Kidney epithelial cell (primary cell): ENCODE measurements at places on chromosomes 13 and 19.

DNA sequence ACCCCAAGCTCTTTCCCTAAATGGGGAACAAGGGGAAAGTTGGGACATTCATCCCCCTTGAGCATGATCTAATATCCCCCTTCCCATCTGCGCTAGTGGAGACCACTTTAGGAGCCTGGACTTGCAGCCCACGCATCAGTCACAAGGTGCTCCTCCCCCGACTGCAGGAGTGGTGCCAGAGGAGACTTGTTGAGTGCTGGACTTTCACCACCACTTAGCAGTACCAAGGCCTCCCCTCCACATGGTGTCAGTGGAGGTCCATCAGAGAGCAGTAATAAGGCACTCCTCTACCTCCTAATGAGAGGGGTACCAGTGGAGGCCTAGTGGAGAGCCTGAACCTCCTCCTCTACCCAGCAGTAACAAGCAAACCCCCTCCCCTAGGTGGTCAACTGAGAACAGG is 22.5 kb downstream of the CAB39L start:
- DNase-seq = no peak

- no peak for DNase-seq
These were observed 14.0 kb upstream of the ZNF347 start for GRCh38 chr19:53172889-53173288.

GRCh38 chr13:49388091-49388635 is 55.7 kb downstream of the CAB39L start:
- DNase-seq = no peak

GRCh38 chr13:38309397-38309796 is 40.3 kb upstream of the UFM1 start:
- no peak for DNase-seq

- no peak for DNase-seq
These were observed 2.8 kb upstream of the LMO7 start for GRCh38 chr13:75633285-75633684.

GRCh38 chr13:76886005-76886291 is 257 bp downstream of the KCTD12 start:
- DNase-seq = no peak

DNA sequence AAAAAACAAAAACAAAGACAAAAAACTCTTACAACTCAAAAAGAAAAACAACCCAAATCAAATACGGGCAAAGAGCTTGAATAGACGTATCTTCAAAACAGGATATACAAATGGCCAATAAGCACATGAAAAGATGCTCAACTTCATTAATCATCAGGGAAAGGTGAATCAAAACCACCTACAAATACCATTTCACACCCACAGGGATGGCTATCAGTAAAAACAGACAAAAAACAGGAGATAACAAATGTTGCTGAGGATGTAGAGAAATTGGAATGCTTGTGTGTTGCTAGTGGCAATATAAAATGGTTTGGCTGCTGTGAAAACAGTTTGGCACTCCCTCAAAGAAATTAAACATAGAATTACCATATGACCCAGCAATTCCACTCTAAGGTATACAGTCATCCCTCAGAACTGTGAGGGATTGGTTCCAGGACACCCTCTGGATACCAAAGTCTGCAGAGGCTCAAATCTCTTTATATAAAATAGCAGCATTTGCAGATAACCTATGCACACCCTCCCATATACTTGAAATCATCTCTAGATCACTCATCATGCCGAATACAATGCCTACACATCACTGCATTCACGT is 29.7 kb downstream of the MLLT1 start:
- no peak for DNase-seq

DNA sequence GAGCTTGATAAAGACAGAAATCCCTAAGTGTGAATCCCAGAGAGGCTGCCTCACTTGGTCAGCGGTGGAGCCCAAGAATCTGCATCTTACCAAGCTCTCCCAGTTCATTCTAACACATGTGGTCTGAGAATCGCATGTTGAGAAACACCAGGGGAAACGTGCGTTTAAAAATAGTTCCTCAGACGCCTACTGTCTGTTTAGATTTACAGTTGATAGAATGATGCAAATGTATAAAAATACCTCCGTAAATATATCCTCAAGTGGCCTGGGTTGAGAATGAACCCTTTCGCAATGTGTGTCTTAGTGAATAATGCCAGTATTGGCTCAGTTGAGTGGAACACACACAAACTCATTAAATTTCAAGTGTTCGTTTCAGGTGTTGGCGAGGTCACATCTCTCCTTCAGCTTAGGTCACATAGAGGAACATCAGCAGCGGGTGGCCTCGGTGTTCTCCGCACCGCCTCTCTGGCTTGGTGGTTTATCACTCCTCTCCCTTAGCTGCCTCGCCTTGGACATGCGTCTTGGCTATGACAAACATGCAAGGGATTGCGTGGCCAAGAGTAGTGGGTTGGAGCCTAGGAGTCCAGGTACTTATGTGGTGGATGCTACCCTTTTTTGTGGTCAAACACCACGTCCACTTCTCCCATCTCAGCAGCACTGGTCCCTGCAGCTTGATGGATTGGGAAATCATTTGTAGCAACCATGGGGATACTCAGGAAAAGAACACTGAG is 117.6 kb upstream of the SPATA13 start:
- no peak for DNase-seq

DNA sequence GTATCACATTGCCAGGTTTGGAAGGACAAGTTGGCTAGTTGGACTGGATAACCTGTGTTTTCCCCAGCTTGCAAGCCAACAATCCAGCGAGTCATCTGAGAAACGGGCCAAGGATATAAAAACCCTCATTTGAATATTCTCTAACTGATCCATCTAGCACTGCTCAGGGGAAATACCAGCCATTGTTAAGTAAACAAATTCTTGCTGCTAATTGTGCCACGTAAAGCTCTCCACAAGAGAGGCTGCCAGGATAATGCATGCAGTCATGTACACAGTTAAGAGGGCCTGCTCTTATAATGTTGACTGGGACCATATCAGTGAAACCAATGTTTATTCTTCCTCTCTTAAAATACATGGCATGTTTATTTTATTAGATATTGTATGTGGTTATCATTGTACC is 663.2 kb upstream of the SGCG start:
- no peak for DNase-seq

GRCh38 chr13:93430381-93430780 is 203.8 kb downstream of the GPC6 start:
- no peak for DNase-seq

GRCh38 chr13:99165753-99166587 is 34.7 kb upstream of the UBAC2 start:
- DNase-seq = no peak

- DNase-seq = no peak
These were observed 34.6 kb downstream of the COL4A2 start for GRCh38 chr13:110341445-110342244.

DNA sequence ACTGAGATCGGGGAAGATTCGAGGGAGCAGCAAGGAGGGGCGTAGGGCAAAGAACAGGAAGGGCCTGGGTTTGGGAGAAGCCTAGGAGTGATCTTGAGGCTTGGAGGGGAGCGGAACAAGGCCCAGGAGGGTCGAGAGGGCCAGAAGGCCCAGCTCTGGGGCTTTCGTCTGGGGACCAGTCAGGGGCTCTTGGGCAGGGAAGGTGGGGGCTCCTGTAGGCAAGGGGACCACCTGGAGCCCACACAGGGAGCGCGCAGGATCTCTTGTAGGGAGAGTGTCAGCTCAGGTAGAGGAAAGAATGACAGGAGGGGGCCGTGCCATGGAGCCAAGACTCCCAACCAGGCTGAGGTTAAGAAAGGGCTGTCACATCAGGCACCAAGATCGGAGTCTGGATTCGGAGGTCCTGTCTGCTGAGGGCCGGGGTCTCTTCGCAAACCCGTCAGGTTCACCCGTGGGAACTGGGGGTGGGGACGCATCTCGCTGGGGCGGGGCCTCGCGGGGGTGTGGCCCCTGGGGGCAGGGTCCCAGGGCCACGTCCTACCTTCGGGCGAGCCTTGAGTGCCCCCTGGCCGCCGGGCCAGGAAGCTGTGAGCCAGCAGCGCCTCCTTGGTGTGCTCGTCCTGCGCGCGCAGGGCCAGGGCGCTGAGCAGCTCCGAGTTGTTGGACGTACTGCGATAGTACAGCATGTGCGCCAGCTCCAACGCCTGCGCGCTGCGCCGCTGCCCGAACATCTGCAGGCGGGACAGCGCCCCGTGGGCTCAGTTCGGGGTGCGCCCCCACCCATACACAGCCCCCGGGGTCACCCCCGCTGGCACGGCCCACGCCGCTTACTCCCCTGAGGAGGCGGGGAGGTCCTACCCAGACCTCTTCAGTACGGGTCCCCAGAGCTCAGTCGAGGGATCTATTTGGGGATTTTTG is 8.4 kb downstream of the EMP3 start:
- DNase-seq = peak; percentile 71

DNA sequence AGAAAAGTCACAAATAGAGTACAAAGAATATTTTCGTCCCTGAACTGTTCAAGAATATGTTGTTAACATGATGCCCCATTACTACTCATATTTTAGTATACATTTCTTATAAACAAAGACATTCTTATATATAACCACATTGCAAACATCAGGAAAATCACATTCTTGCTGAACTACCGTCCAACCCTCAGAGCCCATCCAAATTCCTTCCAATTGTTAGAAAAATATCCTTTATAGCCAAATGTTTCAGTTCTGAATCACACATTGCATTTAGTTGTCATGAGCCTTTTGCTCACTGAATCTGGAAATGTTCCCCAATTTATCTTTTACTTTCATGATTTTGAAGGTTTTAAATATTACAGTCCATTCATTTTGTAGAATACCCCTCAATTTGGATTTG is 467.8 kb upstream of the ARGLU1 start:
- DNase-seq = peak; percentile 12

GRCh38 chr13:51729866-51730553 is 74.0 kb downstream of the DHRS12 start:
- peak; percentile 70 for DNase-seq

- DNase-seq = no peak
These were observed 146.3 kb downstream of the GGACT start for GRCh38 chr13:100442095-100442832.

GRCh38 chr19:56405062-56405461 is 930 bp downstream of the ZNF583 start:
- no peak for DNase-seq

GRCh38 chr19:38699647-38700349 is 44.5 kb downstream of the CAPN12 start:
- DNase-seq = no peak

DNA sequence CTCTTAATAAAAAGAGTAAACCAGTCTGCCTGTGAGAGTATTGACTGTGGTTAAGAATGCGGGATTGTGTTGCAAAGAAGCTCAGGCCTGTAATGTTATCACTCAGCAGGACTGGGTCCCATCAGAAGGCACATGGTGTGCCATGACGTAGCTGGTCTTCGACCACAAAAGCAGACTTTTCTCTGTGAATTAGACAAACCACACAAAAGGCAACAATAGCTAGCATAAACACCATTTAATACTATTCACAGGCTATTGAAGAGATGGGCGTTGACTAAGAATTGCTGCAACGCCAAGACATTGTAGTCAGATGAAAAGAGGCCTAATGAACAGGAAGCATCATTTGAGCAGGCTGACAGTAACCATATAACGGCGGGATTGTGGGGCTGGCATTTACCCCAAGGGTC is 235.6 kb upstream of the SOX21 start:
- DNase-seq = no peak

GRCh38 chr13:22427066-22427465 is 753.7 kb upstream of the SGCG start:
- DNase-seq = no peak

DNA sequence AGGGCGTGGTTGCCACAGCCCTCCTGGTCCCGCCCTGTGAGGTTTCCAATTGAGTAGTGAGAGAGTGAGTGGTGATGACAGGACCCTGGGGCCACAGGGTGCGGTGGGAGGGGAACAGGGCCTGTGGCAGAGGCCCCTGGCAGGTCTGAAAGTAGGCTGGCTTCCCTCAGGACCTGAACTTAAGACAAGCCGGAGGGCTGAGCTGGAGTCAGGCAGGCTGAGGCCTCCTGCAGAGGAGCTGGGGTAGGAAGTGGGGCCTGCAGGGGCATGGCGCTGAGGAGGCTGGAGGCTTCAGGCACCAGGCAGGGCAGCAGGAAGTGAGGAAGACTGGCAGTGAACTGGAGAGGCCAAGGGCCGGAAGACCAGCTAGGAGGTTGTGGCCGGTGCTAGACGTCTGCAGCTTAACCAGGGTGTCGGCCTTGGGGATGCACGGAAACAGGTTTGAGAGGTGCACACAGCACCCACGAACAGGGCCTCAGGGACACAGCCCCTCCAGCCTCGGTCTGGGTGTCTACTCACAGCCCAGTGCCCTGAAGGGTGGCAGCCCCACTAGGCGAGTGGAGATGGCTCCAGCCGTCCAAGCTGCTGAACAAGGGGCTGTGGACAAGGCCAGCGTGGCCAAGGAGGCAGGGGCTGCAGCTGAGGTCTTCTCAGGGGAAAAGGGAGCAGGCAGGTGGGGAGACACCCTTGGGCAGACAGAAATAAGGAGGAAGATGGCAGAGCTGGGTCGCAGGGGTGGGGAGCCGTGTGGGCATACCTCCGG is 17.8 kb downstream of the POP4 start:
- no peak for DNase-seq

GRCh38 chr19:34774857-34775256 is 1.8 kb upstream of the ZNF599 start:
- DNase-seq = no peak

DNA sequence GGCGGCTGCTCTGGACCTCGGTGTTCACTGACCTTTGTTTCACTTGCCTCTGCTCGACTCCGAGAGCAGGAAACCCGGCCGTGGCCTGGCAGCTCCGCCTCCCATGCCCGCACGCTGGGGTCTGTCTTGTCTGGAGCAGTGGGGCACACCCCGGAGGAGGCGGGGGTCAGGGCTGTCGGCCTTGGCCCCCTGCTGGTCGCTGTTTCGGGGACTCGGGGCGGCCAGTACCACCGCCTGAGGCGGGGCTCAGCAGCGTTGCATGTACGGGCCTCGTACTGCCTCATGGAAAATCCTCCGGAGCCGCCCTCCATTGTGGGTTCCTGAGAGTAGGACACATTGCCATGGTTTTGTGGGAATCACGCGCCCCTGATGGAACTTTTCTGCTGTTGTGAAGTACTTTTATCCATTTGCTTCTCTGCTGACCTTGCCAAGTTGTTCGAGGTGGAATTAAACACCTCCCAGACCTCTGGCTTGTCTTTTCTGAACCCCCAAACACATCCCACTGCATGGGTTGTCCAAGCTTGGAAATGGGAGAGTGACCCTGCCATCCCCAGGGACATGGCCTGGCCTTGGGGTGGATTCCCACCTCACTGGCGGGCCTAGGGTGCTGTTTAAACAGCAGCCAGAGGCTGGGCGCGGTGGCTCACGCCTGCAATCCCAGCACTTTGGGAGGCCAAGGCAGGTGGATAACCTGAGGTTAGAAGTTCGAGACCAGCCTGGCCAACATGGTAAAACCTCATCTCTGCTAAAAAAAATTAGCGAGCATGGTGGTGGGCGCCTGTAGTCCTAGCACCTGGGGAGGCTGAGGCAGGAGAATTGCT is 5.5 kb upstream of the NDUFS7 start:
- DNase-seq = no peak

DNA sequence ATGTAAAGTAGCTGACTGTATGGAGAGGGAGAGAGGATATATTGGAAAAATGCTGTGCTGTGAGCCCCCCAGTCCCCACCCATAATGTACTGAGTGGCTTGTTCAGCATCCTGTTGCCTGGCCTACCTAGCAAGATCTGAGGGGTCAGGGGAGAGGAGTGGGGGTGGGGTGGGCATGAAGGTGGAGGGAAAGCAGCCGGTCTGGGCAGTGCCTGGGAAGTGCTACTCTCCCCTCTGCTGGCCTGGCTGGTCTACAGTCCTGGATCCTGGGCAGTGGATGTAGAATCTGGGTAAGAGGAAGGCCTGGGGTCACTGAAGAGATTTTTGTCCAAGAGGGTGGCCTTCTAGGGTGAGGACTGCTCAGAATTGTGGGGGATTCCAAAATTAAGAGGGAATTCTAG is 210.5 kb downstream of the PDS5B start:
- DNase-seq = no peak

- no peak for DNase-seq
These were observed 4.0 kb downstream of the CLC start for GRCh38 chr19:39733841-39734240.
